ENCODE measurements at places on chromosomes 1 and 21.

GRCh38 chr1:194968916-194969315 is 1639.3 kb downstream of the KCNT2 start:
- DNase-seq: no peak

- no peak for DNase-seq
Measured at GRCh38 chr21:32712043-32712442, 15.8 kb downstream of the SYNJ1 start.

GRCh38 chr1:175493321-175494010 is 249.9 kb downstream of the TNR start:
- DNase-seq: no peak

DNA sequence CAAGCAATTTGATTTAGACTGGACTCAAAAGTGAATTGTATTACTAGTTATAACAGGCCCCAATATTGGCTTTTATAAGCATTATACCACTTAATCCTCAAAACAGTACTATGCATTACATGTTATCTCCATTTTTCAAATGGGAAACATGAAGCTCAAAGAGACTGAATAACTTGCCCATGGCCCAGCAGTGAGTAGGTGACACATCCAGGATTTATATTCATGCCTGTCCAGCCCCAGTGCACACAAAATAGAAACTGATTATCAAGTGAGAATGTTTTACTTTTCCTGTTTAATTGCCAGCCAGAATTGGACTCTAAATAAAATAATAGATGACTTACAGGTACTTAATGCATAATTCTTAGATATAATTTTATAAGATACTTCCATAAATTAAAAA is 82.9 kb downstream of the NIBAN1 start:
- DNase-seq: no peak

- no peak for DNase-seq
Measured at GRCh38 chr1:160078512-160079195, 2.7 kb upstream of the KCNJ9 start.

DNA sequence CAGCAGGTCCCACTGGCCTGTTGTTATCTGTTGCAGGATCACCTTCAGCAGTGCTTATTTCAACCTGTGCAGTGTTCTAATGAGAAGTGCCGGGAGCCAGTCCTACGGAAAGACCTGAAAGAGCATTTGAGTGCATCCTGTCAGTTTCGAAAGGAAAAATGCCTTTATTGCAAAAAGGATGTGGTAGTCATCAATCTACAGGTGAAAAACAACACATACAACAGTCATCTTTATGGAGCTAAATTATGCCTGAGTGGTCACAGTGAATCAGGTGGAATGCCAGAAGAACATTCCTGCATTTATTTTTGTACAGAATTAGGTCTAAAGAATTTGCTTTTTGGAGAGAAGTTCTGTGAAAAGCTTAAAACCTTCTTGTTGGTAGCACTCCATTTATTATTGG is 33.2 kb downstream of the TRAF5 start:
- no peak for DNase-seq

DNA sequence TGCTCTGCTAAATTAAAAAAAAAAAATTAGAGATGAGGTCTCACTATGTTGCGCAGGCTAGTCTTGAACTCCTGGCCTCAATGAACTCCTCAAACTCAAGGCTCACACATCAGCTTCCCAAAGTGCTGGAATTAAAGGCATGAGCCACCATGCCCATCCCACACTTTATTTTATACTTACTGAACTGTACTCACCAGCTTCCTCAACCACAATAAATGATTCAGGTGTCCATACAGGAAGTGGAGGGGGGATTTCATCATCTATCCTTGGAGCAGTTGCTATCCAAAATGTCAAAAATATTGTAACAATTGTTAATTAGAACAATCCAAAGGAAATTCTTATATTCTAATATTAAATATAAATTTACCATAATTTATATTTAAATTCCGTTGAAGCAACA is 22.4 kb upstream of the RSBN1 start:
- DNase-seq: no peak

DNA sequence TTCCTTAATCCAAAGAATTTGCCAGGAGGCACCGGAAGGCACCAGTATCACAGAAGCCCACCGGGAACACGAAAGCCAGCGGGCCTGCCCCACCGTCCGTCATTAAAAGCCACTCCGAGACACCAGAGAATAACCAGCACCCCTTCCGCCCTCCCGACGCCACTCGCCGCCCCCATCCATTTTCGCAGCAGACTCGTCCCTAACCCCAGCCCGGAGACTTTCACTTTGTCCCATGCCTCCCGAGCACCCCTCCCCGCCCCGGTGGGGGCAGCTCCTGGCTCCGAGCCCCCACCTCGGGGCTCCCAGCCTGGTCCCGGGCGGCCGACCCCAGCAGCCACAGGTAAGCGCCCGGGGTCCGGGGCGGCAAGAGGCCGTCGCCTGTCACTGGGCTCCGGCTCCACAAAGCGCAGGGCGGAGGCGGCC is 105.4 kb downstream of the SLC45A1 start:
- DNase-seq: no peak

- peak; percentile 51 for DNase-seq
Measured at GRCh38 chr21:29155118-29155932, 24.9 kb downstream of the MAP3K7CL start.

GRCh38 chr1:47241114-47242113 is 9.4 kb upstream of the TAL1 start:
- no peak for DNase-seq

DNA sequence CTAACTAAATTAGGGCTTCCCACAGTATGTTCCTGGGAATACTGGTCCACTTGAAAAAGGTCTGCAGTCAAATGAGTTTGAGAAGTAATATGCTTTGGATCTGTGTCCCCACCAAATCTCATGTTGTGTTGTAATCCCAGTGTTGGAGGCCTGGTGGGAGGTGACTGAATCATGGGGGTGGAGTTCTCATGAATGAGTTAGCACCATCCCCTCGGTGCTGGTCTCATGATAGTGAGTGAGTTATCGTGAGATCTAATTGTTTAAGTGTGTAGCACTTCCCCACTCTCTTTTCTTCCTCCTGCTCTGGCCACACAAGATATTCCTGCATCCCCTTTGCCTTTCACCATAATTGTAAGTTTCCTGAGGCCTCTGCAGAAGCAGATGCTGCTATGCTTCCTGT is 16.9 kb upstream of the DMRTB1 start:
- no peak for DNase-seq

DNA sequence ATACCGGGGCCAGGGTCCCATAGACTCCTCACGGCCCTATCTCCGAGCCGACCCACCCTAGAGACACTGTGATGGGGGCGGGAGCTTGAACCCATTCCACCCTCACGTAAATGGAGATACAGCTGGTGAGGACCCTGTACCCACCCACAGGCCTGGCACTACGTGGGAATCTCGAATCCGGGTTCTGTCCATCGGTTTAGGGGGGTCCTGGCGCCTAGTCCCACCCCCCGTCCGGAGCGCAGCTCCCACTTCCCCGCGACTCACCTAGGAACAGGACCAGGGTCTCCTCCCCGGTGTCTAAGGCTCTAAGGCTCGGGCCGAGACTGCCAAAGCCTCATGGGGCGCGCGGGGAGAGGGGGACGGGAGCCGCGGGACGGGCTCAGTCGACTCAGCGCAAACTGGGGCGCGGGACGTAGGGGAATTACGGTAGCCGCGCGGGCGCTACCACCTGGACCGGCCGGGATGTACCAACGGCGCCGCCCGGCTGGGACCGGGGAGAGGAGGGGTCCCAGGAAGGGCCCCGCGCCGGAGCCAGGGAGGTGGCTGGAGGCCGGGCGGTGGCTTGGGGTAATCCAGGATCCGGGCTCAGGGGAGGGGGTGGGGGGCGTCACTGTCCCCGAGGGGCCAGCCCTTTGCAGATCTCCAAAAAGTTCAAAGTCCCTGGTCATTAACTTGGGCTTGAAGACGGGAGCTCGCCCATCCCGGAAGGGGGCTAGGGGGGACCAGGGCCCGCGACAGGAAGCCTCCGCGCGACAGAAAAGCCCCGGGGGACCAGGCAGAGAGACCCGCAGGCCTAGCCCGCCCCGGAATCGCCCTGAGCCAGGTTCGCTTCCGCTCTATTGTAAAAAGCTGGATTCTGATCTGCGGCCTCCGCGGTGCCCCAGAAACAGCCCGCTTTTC is 1.0 kb downstream of the PLEKHG5 start:
- DNase-seq: no peak

- DNase-seq: no peak
Measured at GRCh38 chr1:26224606-26225005, 9.4 kb upstream of the CEP85 start.

- peak; percentile 65 for DNase-seq
Measured at GRCh38 chr1:243890576-243890975, 40.5 kb upstream of the AKT3 start.

Measured in AG04449 (cell line).